ENCODE measurements at places on chromosomes 7 and 10.

DNA sequence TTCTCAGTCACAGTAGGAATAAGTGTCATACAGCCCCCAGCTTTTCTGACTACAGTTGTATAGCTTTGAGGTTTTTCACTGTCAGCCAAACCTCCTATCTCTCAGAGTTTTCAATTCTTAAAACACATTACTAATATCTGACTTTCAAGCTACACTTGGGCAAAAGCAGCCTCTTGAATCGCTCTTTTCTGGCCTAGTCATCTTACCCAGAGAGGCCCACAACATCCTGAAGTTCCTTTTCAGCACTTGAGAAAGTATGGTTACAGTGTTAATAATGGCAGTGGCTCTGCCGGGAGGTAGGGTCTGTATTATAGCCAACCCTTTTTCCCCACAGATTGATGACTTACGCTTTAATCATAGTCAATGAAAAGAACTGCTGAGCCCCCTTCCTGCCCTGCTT lies 181.0 kb downstream of the LRRC4 start:
- DNase-seq: no peak

DNA sequence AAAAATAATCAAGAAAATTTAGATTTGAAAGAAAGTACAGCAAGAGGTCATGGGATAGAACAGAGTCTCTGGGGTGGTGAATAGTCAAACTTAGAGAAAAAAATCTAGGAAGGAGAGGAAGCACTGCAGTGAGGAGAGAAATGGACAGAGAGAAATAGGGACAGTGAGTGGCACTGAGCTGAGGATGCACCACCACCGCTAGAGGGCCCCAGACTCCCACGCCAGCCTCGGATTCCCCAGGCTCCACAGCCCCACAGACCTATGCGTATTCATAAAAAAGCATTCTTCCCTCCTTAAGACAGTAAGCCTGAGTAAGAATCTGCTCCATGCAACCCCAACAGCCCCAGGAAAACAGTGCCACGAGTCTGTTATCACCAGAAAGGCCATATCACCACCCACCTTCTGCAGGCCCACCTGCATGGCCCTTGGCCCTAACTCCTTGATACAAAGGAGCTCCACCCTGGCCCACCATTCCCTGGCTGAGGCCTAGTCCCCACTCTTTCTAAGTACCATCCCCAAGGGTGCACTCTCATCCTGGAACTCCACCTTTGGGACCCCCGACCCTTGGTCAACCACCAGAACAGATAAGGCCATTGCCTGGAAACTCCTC lies 91.0 kb downstream of the ALOX5 start:
- peak; percentile 38 for DNase-seq

DNA sequence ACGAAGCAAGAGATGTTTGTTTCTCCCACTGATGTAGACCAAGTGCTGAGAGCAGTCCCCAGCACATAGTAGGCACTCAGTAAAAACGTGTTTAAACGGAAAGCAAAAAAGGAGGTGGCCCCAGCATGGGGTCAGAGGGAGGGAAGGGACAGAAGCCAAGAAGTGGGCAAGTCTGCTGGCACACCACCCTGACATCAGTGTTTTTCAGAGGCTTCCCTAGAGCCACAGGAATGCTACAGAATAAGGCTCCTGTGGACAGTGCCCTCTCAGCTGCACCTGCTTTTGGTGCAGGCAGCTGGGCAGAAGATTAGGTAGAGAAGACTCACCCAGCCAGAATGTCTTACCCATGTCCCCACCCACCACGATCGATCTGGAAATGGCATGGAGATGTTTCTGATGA lies 8.3 kb upstream of the ANKRD1 start:
- no peak for DNase-seq

GRCh38 chr7:51029701-51030191 lies 247.1 kb upstream of the GRB10 start:
- no peak for DNase-seq

- no peak for DNase-seq
These were observed 92.3 kb downstream of the NKX6-2 start for GRCh38 chr10:132693676-132694075.

- no peak for DNase-seq
These were observed 945.5 kb downstream of the SORCS3 start for GRCh38 chr10:105586451-105587098.

DNA sequence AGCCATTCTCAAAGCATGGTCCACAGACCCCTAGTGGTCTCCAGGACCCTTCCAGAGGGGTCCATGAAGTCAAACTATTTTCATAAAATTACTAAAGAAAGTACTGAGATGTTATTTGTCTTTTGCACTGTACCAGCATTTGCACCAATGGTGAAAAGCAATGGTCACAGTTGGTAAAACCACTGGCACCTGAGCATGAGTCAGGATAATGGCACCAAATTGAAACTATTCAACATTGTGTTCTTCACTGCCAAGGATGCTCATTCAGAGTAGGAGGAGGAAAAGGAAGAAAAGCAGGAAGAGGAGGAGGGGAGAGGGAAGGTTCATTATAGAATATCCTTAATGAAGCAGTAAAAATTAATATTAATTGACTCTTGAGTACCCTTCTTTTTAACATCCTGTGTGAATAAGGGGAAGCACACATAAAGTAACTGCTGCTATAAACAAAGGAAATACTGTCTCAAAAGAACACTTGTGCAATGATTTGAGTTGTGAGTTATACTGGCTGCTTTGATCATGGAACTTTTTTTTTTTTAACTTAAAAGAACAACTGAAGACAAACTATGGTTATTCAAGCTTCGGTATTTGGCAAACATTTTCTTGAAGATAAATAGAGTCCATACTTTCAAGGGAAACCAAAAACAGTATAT lies 60.2 kb downstream of the MPP7 start:
- DNase-seq: no peak

DNA sequence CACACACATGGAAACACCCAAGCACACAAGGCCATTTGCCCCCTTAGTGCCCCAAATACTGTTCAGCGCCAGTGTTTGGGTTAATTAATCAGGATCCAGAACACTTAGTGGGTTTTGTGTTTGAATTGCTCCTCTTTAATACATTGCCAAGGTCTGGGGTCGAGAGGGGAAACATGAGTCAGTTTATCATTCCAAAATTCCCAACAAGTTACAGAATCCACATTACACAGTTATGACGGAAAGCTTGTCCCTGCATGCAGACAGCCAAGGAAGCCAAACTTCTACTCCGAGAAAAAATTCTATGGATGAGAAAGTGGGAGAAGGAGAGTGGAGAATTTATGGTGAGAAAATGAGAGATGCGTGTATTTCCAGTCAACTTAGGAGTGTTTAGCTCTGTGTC lies 189.0 kb downstream of the NPSR1 start:
- DNase-seq: no peak

DNA sequence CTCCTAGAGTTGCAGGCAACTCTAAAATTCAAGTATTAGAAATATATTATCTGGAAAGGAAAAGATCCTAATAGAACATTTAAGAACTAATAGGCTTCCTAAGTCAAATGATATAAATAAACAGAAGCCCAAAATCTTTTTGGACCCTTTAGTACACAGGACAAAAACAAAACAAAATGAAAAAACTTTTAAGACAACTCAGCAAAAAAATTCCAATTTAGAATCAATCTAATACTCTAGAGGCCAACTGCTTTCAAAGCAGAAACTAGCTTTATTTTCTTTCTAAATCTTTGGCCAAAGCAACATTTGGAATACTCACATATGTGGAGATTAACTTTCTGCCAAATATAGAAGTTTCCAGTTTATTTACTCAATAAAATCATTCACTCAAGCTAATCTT lies 65.2 kb downstream of the CALCR start:
- no peak for DNase-seq

GRCh38 chr10:44334091-44334490 lies 50.8 kb downstream of the CXCL12 start:
- no peak for DNase-seq

GRCh38 chr10:57218382-57218781 lies 857.3 kb upstream of the ZWINT start:
- DNase-seq: no peak

- DNase-seq: no peak
These were observed 89.9 kb downstream of the ZNF277 start for GRCh38 chr7:112296432-112296831.

GRCh38 chr10:129643266-129643665 lies 176.2 kb downstream of the MGMT start:
- DNase-seq: no peak

- no peak for DNase-seq
These were observed 281.4 kb upstream of the NFE2L3 start for GRCh38 chr7:25870574-25870973.

DNA sequence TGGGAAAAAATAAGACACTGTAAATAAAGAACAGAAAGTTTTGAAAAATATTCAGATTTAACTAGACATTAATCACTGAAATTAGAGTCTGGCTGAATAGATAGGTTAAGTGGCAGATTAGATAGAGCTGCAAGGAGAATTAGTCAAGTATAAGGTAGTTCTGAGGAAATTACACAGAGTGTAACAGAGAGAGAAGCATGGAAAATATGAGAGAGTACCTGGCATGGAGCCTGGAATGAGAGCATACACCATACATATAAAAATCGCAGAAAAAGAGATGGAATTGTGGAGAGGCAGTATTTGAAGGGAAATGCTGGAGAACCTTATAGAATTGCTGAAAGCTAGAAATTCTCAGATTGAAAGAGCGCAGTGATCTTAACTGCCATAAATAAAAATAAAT lies 46.9 kb downstream of the ZNRF2 start:
- no peak for DNase-seq

DNA sequence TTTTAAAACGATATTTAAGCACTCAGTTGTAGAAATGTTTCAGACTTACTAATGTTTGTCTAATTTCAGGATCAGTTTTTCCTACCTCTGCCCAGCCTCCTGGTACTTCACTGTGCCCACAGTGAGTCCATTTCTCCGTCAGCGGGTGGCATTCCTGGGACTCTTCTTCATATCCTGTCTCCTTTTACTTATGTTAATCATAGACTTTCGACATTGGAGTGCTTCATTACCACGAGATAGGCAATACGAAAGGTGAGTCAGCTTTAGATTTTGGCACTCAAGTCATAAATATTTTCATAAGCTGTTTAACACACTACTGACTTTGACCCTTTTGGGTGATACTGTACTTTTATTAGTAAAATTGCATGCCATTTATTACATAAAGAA lies 2.1 kb downstream of the ENTPD7 start:
- no peak for DNase-seq

Measured in stimulated activated CD8-positive, alpha-beta memory T cell treated with anti-CD3 and anti-CD28 coated beads, Interleukin-4, amount 100 ng/mL, for 1 hour (primary cell).